Right ventricle myocardium superior (tissue), 1 donor: ENCODE measurements at places on chromosomes 3 and 15. TPM values are rescaled to one million over a fixed set of nuclear protein-coding genes. Genes with fewer than 3 reads are reported as not detected.

DNA sequence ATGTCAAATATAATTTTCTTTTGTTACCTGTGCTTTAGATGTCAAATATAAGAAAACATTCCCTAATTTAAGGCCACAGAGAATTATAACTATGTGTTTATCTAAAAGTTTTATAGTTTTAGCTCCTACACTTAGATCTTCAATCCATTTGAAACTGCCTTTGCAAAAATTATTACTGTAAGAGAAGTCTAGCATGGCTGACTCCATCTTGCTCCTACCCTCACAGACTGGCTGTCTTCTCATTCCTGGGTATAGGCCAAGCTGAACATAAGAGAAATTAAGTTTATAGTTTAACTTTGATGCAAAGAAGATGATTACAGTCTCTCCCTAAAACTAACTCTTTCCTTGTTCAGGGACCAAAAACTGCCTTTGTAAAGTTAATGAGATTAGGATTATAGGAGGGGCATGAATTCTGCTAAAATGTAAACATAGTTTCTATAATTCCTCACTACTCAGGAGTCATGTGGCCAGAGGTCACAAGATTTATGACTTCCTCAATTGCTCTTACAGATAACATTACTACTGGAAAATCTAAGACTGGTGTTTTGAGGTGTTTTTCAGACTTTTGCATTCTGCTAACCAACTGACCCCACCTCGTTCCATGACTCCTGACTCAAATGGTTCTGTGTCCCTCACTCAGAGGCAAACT lies 184.0 kb downstream of the BCHE start:
- DNase-seq: no peak

- no peak for DNase-seq
These were observed 26.9 kb upstream of the LDHAL6B start for GRCh38 chr15:59179717-59180116.

DNA sequence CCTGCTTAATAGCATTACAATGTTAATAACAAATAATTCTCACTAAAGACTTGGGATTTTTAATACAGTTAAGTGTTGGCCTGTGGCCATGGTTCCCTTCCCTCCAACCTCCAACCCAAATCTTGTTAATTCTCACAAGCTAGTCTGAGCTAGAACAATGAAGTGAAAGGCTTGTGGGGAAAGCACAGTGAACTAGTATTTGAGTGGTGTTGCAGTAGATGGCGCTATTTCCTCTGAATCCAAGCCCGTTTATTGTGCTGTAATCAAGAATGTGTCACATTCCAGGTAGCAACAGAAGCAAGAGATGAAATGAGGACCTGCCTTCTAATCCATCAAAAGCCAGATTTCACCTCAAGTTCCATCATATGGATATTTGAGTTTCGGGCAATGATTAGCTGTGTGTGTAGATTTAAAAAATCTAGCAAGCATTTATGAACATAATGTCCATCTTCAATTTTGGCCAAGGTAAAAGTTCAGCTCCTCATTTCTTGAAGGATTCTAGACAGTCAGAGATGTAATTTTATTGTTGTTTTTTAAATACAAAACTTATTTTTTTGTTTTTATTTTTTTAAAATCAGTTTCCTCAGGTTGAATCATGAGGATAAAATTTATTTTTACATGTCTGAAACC lies 160.7 kb downstream of the SQOR start:
- DNase-seq: no peak

- no peak for DNase-seq
These were observed 218.3 kb downstream of the CTNNB1 start for GRCh38 chr3:41417574-41417973.

DNA sequence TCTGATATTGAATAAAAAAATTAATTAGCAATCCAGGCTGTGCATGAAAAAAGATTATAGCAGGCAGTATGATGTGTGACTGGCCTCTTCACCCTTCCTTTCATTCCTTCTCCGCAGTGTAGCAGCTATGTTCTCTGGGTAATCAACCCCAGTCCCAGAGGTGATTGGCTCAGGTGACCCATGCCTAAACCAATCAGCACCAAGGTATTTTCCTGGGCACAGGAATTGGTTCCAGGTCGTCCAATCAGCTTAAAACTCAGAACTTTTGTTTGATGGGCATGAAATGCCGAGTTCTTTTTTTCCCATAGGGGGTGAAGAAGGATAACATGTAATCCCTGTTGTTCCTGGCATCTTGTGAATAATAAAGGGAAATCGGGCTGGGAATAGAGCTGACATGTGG lies 5.8 kb upstream of the BNC1 start:
- DNase-seq: no peak

DNA sequence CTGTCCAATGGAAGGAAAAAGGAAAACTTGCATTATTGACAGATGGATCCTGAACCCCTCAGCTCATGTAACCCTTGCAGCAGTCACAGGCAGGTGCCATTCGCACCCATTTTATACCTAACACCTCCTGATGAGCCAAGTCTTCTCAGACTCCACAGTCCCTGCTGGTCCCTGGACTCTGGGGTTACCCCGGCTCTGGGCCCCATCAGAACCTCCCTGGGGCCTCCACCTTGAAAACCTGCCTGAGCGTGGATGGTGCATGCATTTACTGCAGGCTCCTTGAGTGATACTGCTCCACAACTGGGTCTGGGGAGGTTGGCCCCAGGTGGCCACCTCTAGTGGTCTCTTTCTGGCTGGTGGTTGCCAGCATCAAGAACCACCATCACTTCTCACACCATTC lies 15.9 kb upstream of the DOCK3 start:
- no peak for DNase-seq

DNA sequence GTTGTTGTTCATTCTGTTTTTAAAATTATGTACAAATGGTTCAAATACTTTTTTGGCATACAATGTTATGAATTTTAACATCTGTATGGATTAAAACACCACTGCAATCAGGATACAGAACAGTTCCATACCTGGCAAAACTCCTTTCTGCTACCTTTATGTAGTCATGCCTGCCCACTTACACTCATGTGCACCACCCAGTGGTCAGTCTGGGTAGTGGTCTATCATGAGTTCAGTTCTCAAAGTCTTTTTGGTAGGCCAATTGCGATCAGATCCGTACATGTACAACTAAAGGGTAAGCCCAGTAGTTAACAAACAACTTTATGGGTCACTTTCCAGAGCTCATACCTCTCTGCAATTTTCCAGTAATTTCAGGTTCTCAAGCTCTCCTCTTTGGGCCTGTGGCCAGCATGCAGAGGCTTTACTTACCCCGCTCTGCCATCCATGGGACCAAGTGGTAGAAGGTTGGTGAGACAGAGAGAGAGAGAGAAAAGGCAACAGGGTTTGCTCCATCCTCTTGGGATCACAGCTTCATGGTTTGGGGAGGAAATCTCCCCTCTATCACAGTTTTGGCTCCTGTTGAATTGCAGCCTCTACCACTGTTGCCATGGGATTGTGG lies 63.9 kb upstream of the FAM98B start:
- peak; percentile 62 for DNase-seq

The MYD88 gene
- total RNA-seq: 7.3 TPM

The BNC1 gene
- 0.16 TPM for total RNA-seq

The SNTN gene
- not detected for total RNA-seq

The ACKR2 gene
- total RNA-seq: 0.43 TPM

The SEC61A1 gene
- total RNA-seq: 54.7 TPM

The TRPM1 gene
- not detected for total RNA-seq
